ENCODE measurements at places on chromosomes 3 and 15.

DNA sequence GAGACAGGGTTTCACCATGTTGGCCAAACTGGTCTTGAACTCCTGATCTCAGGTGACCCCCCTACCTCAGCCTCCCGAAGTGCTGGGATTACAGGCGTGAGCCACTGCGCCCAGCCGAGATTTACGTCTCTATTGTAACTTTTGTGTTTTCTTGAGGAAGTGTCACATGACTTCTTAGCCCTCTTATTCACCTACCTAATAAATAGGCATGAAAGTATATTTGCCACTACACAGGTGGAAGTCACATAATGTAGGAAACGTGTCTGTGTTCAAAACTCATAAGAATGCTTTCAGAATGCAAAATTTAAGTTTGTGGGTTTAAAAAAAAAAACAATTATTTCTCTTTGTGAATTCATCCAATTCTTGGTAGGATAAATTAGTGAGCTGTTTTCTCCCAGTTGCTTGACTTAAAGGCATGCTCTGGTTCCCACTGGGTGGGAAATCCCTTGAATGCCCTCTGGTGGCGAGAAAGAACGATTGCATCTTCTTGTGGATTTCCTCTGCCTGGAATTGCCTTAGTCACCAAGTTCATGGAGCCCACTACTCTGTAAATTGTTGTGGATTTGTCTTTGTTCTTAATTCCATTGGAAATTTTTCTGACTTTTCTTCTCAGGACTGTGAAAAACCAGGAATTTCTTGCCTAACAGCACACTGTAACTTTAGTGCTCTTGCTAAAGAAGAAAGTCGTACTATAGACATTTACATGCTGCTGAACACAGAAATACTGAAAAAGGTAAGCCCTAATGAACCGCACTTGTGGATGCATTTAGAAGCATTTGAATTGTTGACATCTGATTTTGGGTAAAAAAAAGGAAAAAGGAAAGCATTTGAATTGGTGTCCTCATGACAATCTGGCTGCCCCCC, 82.2 kb upstream of the CTDSPL start:
- no peak for DNase-seq
- H3K36me3 ChIP-seq: no peaks in the 10 kb centered on the region
- H3K27ac ChIP-seq: no peak overlapping the region
- H3K4me1 ChIP-seq: peaks cover 6% of the 10 kb centered on the region

GRCh38 chr3:4849739-4850138, 129.5 kb upstream of the BHLHE40 start:
- no peaks in the 10 kb centered on the region for H3K27me3 ChIP-seq
- no peak for DNase-seq
- peaks cover 6% of the 10 kb centered on the region for H3K4me1 ChIP-seq
- H3K27ac ChIP-seq: no peak overlapping the region
- H3K36me3 ChIP-seq: no peaks in the 10 kb centered on the region

GRCh38 chr3:11612515-11613188, 31.1 kb downstream of the VGLL4 start:
- no peak overlapping the region for H3K4me3 ChIP-seq
- peak overlapping the region; percentile 18 for H3K27ac ChIP-seq
- no peak for DNase-seq
- H3K36me3 ChIP-seq: no peaks in the 10 kb centered on the region
- no peaks in the 10 kb centered on the region for H3K27me3 ChIP-seq

DNA sequence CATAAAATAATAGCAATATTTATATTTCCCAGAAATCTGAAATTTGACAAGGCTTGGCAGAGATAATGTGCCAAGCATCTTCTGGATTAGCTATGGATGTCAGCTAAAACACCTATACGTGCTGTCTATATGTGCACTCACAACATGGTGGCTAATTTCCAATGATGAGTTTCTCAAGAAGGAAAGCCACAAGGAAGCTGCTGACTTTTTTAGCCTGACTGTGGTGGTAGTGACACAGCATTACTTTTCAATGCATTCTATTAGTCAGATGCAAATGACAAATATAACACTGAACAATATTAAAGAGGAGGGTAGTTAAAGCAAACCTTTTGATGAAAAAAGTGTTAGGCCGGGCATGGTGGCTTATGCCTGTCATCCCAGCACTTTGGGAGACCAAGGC, 101.7 kb upstream of the CCDC54 start:
- H3K27me3 ChIP-seq: no peaks in the 10 kb centered on the region
- H3K36me3 ChIP-seq: no peaks in the 10 kb centered on the region
- no peak overlapping the region for H3K27ac ChIP-seq
- no peak overlapping the region for H3K4me3 ChIP-seq

GRCh38 chr3:96646596-96646995, 167.8 kb upstream of the EPHA6 start:
- H3K27ac ChIP-seq: no peak overlapping the region
- no peaks in the 10 kb centered on the region for H3K27me3 ChIP-seq
- H3K36me3 ChIP-seq: no peaks in the 10 kb centered on the region
- H3K4me1 ChIP-seq: no peaks in the 10 kb centered on the region

DNA sequence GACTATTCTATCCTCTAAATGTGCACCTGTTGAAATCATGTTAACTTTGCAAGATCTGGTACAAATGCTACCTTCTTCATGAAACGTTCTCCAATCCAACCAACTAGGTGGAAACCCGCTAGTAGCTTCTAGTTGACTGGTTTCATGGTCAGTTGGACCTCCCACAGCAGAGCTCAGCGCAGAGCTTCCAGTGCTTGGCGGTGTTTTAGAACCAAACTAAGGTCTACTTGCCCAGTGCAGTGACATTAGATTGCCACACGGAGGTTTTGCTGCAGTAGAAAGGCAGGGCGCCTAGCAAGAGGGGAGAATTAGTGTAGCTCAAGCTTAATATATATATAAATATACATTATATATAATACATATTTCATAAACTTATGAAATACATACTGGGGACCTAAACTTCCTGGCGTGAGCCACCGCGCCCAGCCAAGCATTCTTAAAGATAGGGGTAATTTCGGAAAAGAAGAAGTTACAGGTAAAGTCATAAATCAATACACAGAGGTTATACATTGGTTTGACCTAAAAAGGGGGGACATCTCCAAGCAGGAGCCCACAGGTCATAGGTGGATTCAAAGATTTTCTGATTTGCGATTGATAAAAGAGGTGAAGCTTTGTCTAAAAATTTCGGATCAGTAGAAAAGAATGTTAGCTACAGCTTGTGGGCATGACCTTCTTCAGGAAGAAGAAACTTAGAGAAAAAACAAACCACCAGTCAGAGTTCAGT, 2.1 kb upstream of the OXSR1 start:
- no peak overlapping the region for H3K27ac ChIP-seq
- DNase-seq: no peak
- no peak overlapping the region for H3K4me3 ChIP-seq
- H3K4me1 ChIP-seq: peaks cover 32% of the 10 kb centered on the region
- H3K36me3 ChIP-seq: no peaks in the 10 kb centered on the region
- no peaks in the 10 kb centered on the region for H3K27me3 ChIP-seq

- no peak for DNase-seq
- H3K4me1 ChIP-seq: peaks cover 20% of the 10 kb centered on the region
- no peak overlapping the region for H3K27ac ChIP-seq
- H3K27me3 ChIP-seq: no peaks in the 10 kb centered on the region
These were observed 272.4 kb downstream of the FOXP1 start for GRCh38 chr3:71310980-71311660.

- no peak for DNase-seq
- H3K4me3 ChIP-seq: no peak overlapping the region
- H3K27me3 ChIP-seq: no peaks in the 10 kb centered on the region
- no peaks in the 10 kb centered on the region for H3K36me3 ChIP-seq
These were observed 14.0 kb upstream of the KLF15 start for GRCh38 chr3:126371096-126371705.
